ENCODE measurements at places on chromosomes 11 and 22.

DNA sequence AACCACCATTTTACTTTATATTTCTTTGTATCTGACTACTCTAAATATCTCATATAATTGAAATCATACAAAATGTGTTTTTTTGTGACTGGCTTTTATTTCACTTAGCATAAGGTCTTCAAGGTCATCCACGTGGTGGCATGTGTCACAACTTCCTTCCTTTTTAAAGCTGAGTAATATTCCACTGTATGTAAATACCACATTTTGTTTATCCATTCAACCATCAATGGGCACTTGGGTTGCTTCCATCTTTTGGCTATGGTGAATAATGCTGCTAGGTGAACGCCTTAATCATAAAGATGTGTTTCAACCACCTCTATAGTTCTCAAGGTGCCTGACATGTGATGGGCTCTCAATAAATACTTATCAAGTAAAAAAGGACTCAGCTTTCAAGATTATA lies 15.5 kb downstream of the RAB30 start:
- no peak for DNase-seq

- DNase-seq, result no peak
Observed at GRCh38 chr11:68311160-68312116, 953 bp upstream of the LRP5 start.

GRCh38 chr11:25993016-25993415 lies 338.9 kb upstream of the ANO3 start:
- DNase-seq, result no peak

DNA sequence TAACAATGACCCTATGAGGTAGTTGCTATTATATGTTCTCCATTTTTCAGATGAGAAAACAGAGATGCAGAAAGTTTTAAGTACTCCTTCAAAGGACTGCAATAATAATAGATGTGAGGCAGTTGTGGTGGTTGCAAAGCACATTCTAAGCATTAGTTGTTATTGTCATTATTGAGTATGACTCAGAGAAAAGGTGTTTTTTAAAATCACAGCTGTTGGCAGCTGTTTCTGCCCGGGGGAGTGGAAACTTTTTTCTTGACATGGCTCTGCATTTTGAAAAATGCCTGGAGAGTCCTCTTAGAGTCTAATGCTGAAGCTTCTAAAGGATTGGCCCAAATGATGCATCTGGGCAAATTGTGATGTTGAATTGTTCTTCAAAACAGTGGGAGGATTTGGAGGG lies 244.5 kb upstream of the MPPED2 start:
- no peak for DNase-seq

GRCh38 chr11:28350216-28350615 lies 242.0 kb downstream of the METTL15 start:
- no peak for DNase-seq

- no peak for DNase-seq
Observed at GRCh38 chr11:119204066-119204465, 2.1 kb upstream of the CBL start.

- peak; percentile 76 for DNase-seq
Observed at GRCh38 chr11:119338318-119338890, 2.3 kb downstream of the C1QTNF5 start.

DNA sequence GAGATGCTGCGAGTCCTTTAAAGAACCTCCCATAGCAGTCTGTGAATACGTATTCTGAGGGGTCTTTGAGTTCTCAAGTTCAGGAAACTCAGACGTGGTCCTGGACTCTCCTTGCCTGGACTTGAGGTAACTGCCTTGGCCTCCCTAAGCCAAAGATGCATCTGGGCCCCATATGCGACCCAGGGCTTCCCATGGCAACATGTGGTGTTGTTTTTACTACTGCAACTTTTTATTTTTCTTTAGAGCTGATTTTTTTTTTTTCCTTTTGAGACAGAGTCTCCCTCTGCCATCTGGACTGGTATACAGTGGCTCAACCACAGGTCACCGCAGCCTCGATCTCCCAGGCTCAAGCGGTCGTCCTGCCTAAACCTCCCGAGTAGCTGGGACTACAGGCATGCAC lies 321.1 kb downstream of the ST3GAL4 start:
- DNase-seq, result no peak

- DNase-seq, result no peak
Observed at GRCh38 chr11:9092853-9093778, 1.7 kb upstream of the SCUBE2 start.

GRCh38 chr11:61598886-61599868 lies 18.3 kb upstream of the SYT7 start:
- DNase-seq, result no peak

GRCh38 chr22:28939932-28940331 lies 56.6 kb downstream of the ZNRF3 start:
- no peak for DNase-seq

- DNase-seq, result no peak
Observed at GRCh38 chr22:31839986-31840385, 86.2 kb downstream of the DEPDC5 start.

DNA sequence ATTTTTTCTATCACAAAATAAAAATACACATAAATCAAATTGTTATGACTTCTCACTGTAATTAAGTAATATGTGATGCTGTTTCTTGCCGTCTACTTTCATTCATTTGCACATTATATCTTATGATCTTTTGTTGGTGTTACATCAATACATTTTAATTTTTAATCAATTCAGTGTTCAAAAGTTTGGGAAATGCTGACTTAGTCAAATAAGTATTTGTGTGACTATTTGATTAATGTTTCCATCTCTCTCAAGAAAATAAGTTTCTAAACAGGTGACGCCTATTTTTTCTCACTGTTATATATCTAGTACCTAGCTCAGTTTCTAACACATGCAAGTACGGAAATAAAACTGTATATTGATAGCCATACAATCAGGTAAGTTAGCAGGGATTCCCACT lies 329.5 kb upstream of the KIRREL3 start:
- no peak for DNase-seq

DNA sequence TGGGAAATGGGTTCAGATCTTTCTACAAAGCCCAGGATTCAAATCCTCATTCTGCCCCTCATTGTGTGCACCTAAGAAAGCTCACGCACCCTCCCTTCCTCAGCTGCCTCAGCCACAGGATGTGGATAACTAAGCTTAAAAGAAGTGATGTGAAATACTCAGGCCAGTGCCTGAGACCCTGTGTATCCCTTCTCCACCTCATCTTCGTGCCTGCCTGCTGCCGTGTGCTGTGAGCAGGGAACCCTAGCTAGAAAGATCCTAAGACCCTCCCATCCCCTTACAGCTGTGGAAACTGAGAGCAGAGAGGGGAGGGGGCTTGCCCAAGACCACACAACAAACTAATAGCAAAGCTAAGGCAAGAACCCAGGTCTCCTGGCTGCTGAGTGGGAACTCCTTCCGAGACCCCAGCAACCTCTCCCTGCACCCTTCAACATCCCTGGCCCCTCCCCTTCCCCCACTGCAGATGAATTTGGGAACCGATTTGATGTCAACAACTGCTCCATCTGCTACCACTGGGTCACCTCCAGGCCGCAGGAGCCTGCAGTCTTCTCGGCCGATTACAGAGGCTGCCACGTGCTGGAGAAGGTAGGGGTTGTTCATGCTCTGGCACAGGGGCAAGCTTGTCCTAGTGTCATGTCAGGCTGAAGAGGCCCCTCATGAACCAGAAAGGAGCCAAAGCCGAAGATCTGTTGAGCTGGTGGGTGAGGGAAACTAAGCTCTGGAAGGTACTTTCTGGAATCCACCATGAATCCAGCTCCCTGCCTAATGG lies 1.5 kb downstream of the ZP1 start:
- DNase-seq, result no peak

DNA sequence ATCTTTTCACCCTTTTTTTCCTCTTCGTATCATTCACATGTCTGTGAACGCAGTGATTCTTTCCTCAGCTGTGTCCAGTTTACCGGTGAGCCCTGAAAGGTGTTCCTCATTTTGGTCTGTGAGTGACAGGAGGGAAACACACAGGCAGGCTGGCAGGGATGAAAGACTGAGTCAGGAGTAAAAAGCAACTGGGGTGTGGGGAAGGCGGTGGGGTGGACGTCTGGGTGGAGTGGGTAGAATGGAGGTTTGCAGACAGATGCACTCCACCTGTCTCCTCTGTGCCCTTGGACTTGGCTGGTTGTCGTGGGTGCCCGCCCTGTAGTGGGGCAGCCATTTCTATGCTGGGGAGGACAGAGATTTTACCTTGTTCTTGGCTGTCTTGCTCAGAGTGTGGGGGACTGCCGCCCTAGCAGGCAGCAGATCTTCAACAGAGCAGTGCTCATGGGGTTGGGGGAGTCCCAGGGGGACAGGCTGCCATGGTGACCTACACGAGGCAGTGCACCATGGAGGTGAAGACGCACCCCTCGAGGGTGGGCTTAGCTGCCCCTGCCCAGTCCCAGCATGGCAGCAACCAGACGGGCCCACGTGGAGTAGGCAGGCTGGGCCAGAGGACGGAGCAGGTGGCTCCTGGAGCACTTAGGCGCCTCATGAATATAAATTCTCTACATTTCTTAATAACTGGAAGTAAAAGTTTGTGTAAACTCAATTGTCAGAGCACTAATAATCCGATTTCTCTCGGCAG lies 603.7 kb downstream of the TBC1D22A start:
- DNase-seq, result no peak

- no peak for DNase-seq
Observed at GRCh38 chr11:47667135-47667534, 24.8 kb upstream of the MTCH2 start.

DNA sequence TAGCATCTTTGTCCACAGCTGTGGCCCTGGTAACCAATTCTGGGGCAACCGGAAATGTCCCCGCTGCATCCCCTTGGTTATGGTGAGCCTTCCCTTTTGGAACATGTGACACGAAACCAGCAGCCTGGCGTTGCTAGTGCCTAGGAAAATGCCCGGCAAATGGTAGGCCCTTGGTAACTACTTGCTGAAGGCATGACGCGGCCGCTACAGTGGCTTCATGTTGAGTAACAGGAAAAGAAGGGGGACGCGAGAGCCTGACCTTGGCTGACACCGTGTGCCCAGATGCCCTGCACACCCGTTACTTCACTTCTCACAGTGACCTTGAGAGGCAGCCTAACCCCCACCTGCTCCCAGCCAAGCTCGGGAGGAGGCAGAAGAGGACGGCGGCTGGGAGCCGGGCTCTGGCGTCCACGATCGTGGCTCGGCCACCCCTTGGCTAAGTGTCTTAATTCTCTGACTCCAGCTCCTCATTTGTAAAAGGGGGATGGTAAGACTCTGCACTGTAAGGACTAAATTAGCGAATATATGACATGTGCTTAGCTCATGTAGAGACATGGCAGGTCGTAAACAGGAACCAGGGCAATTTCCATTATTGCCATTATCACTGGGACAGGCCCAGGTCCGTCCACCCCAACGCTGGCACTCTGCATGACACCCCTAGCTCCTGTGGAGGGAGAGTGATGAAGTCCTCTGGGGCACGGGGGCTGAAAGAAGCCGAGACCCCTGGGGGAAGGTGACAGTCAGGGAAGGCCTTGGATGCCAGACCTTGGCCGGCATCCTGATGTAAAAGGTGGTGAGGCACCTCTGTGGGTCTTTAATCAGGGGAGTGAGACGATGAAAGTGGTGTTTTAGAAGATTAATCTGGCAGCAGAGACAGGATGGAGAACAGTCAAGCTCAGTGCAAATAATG lies 18.9 kb downstream of the IFT27 start:
- DNase-seq, result no peak

DNA sequence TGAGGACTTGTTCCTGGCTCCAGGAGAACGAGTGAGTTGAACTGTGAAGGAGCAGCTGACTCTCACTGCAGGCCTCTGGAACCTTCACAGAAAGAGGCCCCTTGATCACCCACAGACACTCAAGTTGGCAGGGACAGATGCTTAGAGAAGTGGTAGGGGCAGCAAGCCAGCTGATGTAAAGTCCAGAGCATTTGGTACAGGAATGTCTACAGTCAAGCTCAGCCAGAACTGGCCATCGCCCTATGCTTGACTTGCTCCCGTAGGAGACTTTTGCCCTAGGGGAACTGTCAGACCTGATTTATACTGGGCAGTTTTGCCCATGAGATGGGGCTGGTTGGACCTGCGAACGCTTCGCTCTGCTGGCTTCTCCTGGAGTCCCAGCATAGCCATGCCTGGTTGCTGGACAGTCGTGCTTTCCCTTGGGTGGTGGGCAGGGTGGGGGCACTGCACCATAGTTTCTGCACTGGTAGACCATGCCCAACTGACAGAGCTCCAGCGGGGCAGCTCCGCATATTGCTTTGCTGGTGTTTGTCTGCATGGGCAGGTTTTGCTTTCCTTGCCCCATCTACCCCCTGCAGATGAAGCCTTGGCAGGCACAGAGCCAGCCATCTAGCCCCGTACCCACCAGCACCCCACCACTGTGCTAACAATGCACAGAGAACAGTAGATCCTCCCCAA lies 977.7 kb downstream of the JRKL start:
- DNase-seq, result no peak

DNA sequence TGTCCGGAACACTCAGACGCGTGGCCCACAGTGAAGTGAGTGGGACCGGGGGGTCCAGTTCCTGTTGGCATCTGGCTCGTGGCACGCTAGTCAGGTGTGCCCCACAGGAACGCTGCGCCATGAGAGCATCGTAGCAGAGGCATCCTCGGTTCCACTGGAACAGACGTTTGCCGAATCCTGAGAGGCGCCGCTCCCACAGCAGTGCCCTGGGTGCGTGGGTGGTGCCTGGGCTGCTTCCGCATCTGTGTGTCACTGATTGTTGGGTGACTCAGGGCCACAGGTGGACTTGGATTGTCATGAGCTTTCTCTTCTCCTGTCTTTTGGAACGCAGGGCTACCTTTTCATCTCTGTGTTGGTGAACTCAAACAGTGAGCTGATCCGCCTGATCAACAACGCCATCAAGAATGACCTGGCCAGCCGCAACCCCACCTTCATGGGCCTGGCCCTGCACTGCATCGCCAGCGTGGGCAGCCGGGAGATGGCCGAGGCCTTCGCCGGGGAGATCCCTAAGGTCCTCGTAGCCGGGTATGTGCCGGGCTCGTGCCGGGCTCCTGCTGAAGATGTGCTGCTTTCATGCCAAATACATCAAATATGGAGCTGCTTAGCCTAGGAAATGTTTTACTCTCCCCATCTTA lies 46.2 kb downstream of the AP2A2 start:
- no peak for DNase-seq

GRCh38 chr11:2700415-2701211 lies 819 bp upstream of the KCNQ1OT1 start:
- no peak for DNase-seq

DNA sequence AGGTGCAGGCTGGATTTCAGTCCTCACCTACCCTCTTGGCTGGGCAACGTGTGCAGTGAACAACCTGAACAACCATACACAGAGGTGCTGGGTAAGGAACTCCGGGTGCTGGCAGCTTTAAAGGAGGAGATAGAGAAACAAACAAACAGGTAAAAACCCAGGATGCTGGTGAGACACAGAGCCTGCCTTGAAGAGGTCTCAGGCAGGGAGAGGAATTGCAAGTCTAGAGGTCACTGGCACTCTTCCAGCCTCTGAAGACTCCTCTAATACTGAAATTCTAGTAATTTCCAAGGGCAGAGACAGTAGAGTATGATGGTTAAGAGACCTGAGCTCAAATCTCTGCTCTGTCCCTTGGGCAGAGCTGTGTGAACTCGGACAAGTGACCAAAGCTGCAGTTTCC lies 192.5 kb downstream of the CEP164 start:
- no peak for DNase-seq

GRCh38 chr11:133945087-133945974 lies 11.4 kb downstream of the IGSF9B start:
- peak; percentile 84 for DNase-seq

GRCh38 chr11:128532572-128533091 lies 54.7 kb downstream of the ETS1 start:
- no peak for DNase-seq

- no peak for DNase-seq
Observed at GRCh38 chr11:75771646-75772410, 3.2 kb downstream of the DGAT2 start.

All from CD8-positive, alpha-beta T cell (primary cell).